ENCODE measurements at places on chromosomes 16 and 17.
A peak's percentile ranks its signal among the peaks of the same experiment; 100 is the strongest.

DNA sequence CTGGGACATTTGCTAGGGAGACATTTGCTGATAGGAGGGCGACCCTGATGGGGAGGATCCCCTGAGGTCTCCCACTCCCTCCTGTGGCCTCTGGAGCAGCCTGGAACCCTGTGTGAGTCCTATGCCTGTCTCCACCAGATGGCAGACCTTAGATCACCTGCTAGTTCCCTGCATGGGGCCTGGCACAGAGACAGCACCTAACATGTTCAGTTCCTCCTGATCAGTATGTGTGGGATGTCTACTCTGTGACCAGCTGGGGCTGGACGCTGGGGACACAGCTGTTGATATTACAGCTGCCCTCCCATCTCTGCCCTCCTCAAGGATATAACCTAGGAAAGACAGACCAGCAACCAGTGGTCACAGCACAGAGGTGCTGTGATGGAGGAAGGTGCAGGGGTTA lies 1.1 kb upstream of the ADCY7 start:
- DNase-seq: peak; percentile 22

GRCh38 chr16:74160759-74161158 lies 135.9 kb upstream of the PSMD7 start:
- no peak for DNase-seq

DNA sequence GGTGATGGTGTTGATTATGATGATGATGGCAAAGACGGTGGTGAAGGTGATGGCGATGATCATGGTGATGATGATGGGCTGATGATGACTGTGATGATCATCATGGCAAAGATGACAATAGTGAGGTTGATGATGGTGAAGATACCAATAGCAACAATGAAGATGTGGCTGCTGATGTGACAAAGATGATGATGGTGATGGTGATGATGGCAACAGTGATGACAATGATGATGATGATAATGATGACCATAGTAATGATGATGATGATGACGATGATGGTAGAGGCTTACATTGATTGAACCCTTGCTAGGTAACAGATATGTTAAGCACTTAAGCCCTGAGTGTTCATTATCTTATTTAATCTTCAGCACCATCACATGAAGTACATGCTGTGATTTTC lies 363.8 kb upstream of the HSBP1 start:
- DNase-seq: no peak

GRCh38 chr16:20380782-20381181 lies 23.8 kb downstream of the PDILT start:
- no peak for DNase-seq

DNA sequence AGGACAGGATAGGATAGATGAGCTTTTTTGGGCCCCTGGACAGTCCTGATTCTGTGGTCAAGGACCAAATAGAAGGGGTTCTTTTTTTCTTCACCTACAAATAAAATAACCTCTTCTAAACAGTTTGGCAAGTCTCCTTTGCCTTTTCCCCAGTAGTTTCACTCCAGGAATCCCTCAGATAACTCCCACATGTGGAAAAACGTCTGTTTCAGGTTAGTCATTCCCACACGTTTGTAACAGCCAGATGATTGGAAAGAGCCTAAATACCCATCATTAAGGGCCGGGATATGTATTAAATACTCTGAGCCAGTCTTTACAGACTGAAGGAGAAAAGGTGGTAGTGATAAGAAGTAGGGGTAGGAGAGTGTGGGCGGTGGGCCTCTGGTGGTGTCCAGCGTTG lies 58.3 kb downstream of the PLD6 start:
- DNase-seq: no peak

GRCh38 chr16:76335180-76335974 lies 58.2 kb downstream of the CNTNAP4 start:
- DNase-seq: no peak

- no peak for DNase-seq
These were observed 32.6 kb downstream of the LMF1 start for GRCh38 chr16:938136-938535.

GRCh38 chr17:81062014-81062780 lies 27.2 kb downstream of the BAIAP2 start:
- no peak for DNase-seq

DNA sequence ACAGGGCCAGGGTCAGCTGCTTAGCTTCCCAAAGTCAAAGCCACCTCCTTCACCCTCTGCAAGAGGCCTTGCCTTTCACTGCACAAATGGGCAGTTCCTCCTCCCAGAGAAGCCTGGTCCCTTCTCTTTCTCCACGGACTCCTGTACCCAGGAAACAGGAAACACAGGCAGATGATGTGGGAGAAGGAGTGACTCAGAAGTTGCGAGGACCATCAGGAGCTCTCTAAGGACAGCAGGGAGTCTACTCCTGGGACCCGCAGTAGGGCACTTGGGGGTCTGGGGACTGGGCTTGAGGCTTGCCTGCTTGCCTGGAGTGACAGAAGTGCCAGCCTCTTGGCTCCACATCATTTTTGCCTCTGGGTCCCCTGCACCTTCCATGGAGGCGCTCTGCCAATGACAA lies 47.4 kb upstream of the KSR1 start:
- peak; percentile 44 for DNase-seq

GRCh38 chr16:89958068-89958467 lies 9.5 kb downstream of the DEF8 start:
- peak; percentile 32 for DNase-seq

DNA sequence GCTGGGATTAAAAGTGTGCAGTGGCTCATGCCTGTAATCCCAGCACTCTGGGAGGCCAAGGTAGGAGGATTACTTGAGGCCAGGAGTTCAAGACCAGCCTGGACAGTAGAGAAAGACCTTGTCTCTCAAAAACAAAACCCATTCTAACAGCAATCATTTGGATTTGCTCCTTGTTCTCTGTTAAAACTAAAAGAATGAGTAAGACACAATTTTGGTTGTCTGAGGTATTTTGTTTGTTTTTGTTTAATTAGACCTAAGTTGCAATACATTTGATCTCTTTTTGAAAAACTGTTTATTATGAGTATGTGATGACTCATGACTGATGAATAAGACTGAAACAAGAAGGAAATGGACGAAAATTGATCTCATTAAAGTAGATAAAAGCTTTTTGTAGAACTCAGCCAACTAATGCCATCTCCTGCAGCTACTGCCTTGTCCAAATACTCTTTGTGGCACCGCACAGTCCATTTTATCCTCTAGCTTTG lies 29.0 kb downstream of the GLG1 start:
- DNase-seq: peak; percentile 72

Measured in mesenchymal stem cell (in vitro differentiated cells and primary cell).